ENCODE measurements at places on chromosomes 11 and 22.

DNA sequence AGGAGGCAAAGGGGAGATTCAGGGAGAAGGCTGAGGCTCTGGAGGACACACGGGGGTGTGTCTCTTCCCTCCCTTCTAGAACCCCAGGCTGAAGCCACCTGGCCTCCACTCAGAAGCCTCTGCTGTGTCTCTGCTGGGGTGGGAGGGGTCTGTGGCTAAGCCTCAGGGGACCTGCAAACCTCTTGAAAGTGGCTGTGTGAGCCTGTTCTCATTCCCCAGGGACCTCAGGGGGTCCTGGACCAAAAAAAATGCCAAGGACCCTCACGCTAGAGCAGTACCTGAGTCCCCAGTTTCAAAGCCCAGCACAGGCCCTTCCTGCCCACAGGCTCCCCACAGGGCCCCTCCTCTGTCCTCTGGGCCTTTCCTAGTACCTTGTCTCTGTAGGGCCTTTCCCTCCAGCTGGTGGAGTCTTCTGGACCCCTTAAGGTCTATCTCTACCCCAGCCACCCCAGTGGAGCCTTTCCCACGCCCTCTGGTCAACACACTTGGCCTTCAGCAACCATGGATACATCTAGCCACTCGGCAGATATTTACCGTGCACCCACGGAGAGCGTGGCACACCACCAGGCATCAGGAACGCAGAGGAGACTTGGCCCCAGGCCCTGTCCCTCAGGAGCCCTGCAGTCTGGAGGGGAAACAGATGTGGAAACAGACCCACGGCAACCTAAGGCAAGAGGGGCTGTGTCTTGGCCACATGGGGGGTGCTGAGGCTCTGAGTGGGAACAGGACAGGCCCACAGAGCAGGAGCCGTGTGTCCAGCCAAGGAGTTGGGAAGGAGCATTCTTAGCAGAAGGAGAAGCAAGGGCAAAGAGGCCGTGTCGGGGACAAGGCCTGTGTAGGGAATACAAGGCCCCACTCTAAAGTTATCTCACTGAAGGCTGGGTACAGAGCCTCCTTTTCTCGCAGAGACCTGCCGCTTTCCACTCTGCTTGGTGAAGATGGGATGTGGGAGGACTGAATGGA is 18.5 kb downstream of the PLA2G6 start:
- no peak for DNase-seq

GRCh38 chr11:86440843-86441242 is 66.2 kb downstream of the CCDC81 start:
- DNase-seq: no peak

DNA sequence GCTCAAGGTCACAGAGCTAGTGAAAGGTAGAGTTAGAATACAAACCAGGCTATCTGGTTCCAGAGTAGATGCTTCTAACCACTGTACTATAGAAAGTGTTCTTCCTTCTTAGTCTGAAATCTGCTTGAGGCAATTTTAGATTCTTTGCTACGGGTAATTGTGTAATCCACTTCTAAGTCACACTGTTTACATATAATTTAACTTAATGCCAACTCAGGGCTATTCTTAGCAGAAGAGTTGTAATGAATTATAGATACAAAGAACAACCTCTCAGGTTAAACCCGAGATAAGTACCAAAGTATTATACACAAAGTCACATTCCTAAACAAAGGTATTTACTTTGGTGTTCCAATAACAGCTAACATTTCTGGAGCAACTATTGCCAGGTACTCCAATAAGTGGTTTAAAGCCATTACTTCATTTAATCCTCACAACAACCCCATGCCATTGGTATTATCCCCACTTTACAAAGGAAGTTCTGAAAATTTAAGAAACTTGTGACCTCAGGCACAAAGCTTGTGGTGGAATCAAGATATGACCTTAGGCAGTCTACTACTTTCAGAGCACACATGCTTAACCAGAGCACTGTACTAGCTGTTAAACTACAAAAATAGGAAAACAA is 31.1 kb upstream of the DDI1 start:
- no peak for DNase-seq

- DNase-seq: no peak
These were observed 10.7 kb upstream of the TXN2 start for GRCh38 chr22:36492109-36492508.

All from effector CD4-positive, alpha-beta T cell (primary cell).